ENCODE measurements at places on chromosomes 13 and 19.
A peak's percentile ranks its signal among the peaks of the same experiment; 100 is the strongest.

GRCh38 chr19:19176950-19177349, 6.9 kb upstream of the MEF2B start:
- no peak for DNase-seq

DNA sequence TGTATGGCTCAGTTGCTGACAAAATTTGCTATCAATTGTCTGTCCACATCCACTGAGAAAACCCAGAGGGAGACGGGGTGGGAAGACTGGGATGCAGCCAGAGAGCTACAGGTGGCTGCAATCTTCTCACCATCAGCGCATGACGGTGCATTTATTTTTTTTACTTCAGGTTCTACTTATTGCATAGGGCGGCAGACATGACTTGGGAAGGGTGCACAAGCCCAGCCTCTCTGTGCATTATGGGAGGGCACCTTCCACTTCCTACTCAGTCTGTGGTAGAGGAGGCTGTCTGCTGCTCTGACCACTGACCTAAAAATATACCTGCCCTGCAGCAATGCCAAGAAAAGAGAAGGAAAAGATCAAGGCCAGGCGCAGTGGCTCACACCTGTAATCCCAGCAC, 73.1 kb downstream of the ABCC4 start:
- no peak for DNase-seq

- no peak for DNase-seq
Measured at GRCh38 chr13:94121686-94122085, 357.8 kb downstream of the DCT start.

DNA sequence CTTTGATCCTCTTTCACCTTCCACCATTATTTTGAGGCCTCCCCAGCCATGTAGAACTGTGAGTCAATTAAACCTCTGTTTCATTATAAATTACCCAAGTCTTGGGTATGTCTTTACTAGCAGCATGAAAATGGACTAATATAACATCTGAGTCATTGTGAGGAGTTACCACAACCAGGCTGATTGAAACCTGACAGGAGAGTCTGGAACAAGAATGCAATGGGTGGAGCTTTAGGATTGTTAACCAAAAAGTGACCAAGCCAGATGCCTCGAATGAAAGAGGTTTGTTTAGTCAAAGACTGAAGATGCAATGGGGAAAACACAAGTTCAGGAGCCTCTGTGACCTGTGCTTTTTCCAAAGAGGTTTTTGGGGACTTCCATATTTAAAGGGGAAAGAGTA, 659.0 kb downstream of the SLITRK6 start:
- DNase-seq: no peak

DNA sequence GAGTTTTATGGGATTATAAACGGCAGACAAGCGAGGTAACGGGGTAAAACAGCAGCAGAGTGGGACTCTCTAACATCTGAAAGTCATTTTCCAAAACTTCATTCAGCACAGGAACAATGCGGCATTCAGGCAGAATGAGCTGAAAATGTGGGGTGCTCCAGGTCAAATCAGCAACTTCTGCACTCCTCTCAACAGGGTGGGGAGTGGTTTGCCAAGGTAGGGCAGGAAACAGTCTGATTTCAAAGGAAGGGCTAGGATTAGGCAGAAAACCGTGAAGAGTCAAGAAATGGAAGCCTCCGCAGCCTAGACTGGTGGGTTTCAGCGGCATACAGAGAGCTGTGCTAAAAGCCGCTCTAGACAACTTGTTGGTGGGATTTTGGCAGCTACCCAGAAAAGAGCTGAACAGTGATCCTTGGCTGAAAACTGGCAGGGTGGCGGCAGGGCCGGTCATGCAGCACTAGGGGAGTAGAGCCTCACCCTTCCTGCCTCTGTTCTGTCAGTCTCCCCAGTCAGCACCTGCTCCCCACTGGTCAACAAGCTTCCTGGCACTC, 154.2 kb upstream of the KLF12 start:
- no peak for DNase-seq

- no peak for DNase-seq
Measured at GRCh38 chr13:109673477-109673876, 112.9 kb downstream of the IRS2 start.

DNA sequence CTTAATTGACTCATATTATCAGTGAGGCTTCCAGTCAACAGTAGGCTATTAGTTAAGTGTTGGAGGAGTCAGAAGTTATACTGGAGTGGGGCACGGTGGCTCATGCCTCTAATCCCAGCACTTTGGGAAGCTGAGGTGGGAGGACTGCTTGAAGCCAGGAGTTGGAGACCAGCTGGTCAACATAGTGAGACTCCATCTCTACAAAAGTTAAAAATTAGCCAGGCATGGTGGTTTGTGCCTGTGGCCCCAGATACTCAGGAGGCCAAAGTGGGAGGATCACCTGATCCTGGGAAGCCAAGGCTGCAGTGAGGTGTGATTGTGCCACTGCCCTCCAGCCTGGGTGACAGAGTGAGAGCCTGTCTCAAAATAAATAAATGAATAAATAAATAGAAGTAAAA, 53.2 kb downstream of the COMP start:
- DNase-seq: peak; percentile 88

GRCh38 chr13:28037399-28037798, 48.9 kb upstream of the URAD start:
- DNase-seq: no peak

DNA sequence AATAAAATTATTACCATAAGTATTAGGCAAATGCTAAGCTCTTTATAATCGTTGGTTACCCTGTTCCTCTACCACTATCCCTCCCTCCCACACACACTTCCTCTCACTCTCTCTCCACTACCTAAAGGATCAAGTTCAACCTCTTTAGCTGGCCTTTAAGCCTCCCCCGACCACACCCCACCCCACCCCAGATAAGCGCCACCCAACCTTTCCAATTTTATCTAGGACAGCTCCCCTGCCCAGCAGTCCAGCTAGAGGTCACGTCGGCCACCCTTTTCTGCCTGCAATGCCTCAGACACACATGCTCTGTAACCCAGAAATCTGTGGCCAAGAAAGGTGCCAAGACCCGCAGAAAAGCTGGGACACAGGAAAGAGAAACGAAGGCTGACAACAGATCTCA, 1.1 kb downstream of the LYPD4 start:
- DNase-seq: no peak

DNA sequence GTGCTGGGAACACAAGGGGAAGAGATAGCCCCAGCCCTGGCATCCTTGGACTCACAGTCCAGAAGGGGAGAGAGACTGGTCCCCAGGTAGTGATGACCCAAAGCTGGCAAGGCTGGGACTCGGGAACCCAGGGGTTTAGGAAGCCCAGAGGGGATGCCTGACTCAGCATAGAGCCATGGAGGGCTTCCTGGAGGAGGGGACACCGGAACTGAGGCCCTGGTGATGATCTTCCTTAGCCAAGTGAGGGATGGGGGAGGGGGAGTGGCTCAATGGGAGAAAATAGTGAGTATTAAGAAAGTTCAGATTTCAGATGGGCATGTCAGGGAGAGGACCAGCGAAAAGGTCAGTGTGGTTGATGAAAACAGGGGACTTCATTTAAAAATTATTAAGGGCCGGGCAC, 26.8 kb downstream of the EXOC3L2 start:
- DNase-seq: no peak

DNA sequence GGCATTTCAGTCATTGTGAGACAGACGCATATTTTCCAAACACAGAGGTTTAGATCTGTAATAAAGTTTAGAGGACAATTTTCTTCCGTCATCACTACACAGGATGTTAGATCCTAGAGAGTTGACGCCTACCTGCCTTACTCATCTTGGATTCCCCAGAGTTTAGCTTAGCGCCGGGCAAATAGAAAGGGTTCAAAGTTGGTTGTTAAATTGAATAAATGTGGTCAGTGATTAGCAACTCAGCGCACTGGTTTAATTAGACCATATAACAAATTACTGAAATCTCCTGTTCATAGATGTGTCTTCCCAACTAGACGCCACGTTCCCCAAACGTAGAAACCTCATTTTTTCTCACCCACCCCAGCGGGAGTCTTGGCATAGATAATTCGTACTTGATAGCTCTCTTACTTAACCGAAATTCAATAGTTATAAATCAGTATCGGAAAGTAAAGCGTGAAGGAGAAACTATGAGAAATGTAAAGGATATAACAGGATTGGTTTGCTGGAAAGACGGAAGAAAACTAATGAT, 726 bp upstream of the UFM1 start:
- DNase-seq: no peak

DNA sequence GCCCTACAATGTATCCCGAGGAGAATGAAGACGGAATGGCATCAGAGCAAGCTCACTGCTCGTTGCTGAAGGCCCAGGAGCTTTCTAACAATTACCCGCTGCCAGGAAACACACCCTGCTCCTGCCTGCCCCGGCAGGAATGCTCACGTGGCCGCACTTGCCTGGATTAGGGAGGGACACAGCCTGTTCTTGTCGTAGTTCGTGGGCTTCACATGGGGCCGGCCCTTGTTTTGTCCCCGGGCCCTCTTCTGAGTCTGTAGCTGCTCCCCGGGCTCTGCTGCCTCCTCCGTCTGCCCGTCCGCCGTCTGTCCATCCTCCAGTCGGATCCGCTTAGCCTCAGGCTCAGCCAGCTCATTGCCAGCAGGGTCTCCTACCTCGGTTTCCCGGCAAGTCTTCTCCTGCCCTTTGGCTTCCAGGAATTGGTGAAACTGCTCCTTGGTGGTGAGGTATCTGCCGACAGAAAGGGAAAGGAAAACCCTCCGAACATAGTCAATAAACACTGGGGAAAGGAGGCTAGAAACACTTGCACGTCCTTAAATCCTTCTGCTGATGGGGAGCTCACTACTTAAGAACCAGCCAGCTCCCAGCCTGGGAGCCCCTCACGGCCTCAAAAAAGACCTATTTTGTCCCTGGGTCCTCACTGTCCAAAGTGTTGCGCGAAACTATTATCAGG, 941 bp downstream of the DUS3L start:
- no peak for DNase-seq

DNA sequence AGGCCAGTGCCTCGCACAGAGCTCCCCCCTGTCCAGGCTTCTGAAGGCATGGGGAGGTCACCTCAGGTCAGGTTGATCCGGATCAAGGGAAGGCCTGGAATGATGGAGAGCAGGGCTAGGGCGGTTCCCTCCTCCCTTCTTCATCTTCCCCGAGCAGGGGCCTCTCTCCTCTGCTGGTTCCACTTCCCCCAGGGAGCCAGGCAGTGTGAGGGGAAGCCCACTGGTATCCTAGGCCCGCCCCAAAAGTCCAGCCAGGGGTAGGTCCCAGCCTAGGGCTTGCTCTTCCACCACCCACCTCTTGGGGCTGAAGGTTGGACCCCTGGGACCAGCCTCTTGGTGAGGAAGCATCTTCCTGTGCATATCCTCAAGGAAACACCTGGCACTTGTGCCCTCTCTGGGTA, 16.4 kb upstream of the PRR19 start:
- no peak for DNase-seq

- peak; percentile 32 for DNase-seq
Measured at GRCh38 chr19:18496167-18496979, 25.5 kb downstream of the ELL start.

DNA sequence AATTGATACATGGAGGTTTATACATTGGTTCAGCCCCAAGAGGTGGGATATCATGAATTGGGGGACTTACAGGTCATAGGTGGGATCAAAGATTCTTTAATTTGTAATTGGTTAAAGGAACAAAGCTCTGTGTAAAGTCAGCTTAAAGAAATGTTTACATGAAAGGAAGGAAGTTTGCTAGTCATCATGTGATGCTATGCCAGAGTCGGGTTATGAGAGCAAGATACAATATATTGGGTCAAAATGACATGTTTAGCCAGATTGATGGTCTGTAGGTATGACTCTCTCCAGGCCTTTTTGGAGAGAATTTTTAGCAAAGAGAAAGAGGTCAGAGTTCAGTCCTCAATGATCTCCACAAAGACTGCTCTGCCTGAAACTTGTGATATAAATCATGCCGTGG, 5.3 kb upstream of the CYSLTR2 start:
- DNase-seq: no peak

- no peak for DNase-seq
Measured at GRCh38 chr19:32363632-32364031, 18.2 kb downstream of the ZNF507 start.

GRCh38 chr13:36475468-36475867, 43.2 kb downstream of the CCNA1 start:
- DNase-seq: peak; percentile 33

DNA sequence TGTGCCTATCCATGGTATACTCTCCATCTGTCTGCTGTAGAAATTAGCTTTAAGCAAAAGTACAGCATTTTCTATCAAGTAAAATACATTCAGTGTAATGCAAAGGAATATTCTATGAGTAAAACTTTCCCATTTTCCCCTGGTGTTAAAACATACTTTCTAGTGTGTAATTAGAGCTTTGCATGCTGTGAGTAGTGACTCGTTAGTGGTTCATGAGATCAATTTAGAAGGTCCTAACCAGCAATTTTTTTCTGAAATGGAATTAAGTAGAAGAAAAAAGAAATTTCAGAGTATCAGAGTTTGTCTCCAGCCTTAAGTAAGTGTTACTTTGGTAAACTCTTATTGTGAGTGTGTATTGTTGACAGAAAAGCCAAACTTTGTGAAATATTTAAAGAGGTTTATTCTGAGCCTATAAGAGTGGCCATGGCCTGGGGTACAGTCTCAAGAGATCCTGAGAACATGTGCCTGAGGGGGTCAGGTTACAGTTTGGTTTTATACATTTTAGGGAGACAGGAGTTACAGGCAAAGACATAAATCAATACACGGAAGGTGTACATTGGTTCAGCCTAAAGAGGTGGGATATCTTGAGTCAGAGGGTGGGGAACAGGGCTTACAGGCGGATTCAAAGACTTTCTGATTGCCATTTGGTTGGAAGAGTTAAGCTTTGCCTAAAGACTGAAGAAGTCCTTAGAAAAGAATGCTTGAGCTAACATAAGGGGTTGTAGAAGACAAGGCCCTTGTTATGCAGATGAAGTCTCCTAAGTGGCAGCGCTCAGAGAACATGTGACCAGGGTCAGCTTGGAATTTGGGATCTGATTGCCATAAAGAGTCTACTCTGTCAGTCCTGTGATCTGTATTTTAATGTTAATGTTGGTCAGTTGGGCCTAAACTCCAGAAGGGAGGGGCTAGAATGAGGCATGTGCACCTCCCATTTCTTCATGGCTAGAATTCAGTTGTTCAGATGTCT, 25.5 kb downstream of the FAM187B start:
- no peak for DNase-seq

DNA sequence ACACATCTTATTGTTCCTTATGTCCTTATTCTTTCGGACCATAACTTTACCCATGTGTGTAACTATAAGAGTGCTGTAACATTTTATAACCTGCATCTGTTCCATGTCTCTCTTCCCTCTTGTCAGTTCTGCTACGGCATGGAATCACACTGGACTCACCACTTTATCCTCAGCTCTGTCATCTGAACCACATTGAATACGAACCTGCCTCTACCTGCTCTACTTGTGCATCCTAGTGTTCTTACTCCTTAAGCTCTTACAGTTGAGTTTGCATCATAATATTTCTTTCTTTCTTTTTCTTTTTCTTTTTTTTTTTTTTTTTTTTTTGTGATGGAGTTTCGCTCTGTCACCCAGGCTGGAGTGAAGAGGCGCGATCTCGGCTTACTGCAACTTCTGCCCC, 180.9 kb downstream of the GPC5 start:
- DNase-seq: no peak

- DNase-seq: no peak
Measured at GRCh38 chr19:48452289-48453190, 2.8 kb upstream of the KCNJ14 start.

Measured in HepG2 (cell line).